Activated gamma-delta T cell treated with Interleukin-2 at 50 U/mL for 16 hours (primary cell): ENCODE measurements at places on chromosomes 16 and 17.

- DNase-seq: no peak
These were observed 7.9 kb downstream of the SMCR8 start for GRCh38 chr17:18323007-18323406.

GRCh38 chr17:17713839-17714238, 32.6 kb downstream of the RAI1 start:
- no peak for DNase-seq

- no peak for DNase-seq
These were observed 4.2 kb upstream of the MAP3K14 start for GRCh38 chr17:45320931-45321461.

GRCh38 chr17:29451121-29451742, 61.1 kb downstream of the TAOK1 start:
- DNase-seq: no peak

GRCh38 chr16:57906382-57907316, 64.3 kb downstream of the CNGB1 start:
- DNase-seq: peak; percentile 14

- DNase-seq: no peak
These were observed 7.6 kb downstream of the GPR142 start for GRCh38 chr17:74374858-74375257.

GRCh38 chr17:82055023-82055964, 3.6 kb downstream of the GPS1 start:
- no peak for DNase-seq

- no peak for DNase-seq
These were observed 107.8 kb downstream of the CRLF3 start for GRCh38 chr17:30716461-30717290.

GRCh38 chr16:11264155-11264832, 4.8 kb downstream of the TNP2 start:
- no peak for DNase-seq

GRCh38 chr17:39750131-39751015, 12.6 kb downstream of the GRB7 start:
- DNase-seq: no peak

DNA sequence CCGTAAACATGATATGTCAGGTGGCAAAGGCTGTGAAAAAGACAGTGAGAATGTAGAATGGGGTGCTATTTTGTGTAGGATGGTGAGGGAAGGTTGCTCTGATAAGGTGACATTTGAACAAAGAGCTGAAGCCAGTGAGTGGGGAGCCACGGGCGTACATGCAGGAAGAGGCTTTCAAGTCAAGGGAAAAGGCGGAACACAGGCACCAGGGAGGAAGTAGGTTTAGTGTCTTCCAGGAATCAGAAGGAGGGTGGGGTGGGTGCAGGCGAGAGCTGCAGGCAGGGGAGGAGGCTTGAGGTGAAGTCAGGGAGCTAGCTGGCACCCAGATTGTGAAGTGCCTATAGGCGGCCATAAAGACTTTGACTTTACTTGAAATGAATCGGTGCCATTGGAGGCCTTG, 14.1 kb downstream of the ZFP90 start:
- DNase-seq: no peak

GRCh38 chr17:7022781-7023571, at the start of gene BCL6B:
BCL6B (plus strand) TSS chr17:7023050; CDS start chr17:7023672, 622 bp downstream.
- DNase-seq: no peak

- DNase-seq: no peak
These were observed 20.7 kb upstream of the NAGS start for GRCh38 chr17:43983515-43984411.

- peak; percentile 53 for DNase-seq
These were observed 12.0 kb downstream of the UNC13D start for GRCh38 chr17:75832164-75832651.

DNA sequence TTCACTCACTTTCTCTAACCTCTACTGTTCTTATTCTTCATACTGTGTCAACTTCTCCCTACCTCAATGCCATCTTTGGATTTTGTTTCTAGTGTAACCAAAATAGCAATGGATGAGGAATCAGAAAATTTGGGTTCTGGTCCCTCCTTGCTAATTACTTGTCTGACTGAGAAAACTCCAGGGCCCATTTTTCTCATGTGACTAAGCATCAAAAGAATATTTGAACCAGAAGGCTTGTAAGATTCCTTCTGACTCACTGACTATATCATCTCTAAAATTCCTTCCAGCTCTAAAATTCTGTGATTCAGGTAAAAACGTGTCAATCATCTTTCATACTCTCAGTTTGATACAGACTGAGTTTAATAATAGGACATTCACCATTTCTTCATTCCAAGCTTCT, 57.9 kb downstream of the BRIP1 start:
- DNase-seq: no peak

GRCh38 chr17:71828182-71828596, 292.6 kb upstream of the SOX9 start:
- DNase-seq: no peak

GRCh38 chr16:56610017-56610608, 1.7 kb downstream of the MT2A start:
- DNase-seq: peak; percentile 39

GRCh38 chr17:57495771-57496170, 239.4 kb downstream of the MSI2 start:
- no peak for DNase-seq

GRCh38 chr16:47716571-47716970, 255.4 kb downstream of the PHKB start:
- DNase-seq: no peak

GRCh38 chr17:19549746-19550623, 16.3 kb downstream of the SLC47A1 start:
- no peak for DNase-seq

GRCh38 chr17:73265646-73266640, 4.3 kb upstream of the CPSF4L start:
- DNase-seq: no peak

- DNase-seq: peak; percentile 61
These were observed 23.4 kb downstream of the PIK3R5 start for GRCh38 chr17:8941980-8942622.

- DNase-seq: no peak
These were observed 321.3 kb downstream of the SEC14L1 start for GRCh38 chr17:77462090-77462489.

DNA sequence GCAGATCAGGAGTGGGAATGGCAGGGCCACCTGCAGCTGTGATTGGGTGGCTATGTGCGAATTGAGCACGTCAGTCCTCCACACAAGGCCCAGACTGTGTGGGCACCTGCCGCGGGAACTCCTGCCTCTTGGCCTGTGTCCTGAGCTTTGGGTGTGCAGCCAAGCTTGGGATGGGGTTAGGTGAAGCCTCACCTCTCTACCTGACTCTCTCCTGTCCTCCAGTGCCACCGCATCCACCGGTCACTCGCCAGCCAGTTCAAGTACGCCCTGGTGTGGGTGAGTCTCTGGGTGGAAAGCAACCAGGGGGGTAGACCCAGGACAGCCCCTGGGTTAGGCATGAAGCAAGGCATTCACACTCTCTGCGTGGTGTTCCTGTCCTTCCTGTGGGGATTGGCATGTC, 2.3 kb upstream of the MYO15A start:
- no peak for DNase-seq

- DNase-seq: no peak
These were observed 3.5 kb upstream of the KATNB1 start for GRCh38 chr16:57732037-57732436.

- no peak for DNase-seq
These were observed 20.5 kb upstream of the SMPD3 start for GRCh38 chr16:68468842-68469241.

GRCh38 chr16:67327743-67328142, 1.1 kb downstream of the LRRC36 start:
- no peak for DNase-seq

GRCh38 chr16:56866955-56867830, 2.2 kb downstream of the SLC12A3 start:
- peak; percentile 41 for DNase-seq

- no peak for DNase-seq
These were observed 25.5 kb downstream of the NSMCE1 start for GRCh38 chr16:27242868-27243590.

DNA sequence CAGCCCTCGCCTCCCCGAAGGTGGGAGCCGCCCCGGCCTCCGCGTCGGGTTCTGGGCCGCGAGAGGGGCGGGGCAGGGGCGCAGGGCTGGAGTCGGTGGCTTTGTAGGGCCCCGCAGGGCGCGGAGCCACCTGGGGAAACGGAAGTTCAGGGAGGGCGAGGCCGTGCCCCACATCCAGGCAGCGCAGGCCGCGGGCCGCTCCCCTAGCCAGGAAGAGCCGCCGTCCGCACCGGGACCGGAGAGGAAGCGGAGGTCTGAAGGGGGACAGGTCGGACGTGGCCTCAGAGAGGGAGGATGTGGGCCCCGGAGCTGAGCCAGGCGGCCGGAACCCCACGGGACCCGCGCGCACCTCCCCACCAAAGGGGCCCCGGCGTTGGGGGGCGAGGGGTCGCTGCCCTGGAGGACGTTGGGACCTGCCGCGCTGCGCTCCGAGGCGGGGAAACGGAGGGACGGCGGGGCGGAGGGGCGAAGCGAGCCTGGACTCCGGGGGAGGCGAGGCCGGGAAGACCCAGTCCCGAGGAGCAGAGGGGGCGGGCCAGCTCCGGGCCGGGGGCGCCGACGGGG, 482 bp upstream of the SLC16A3 start:
- DNase-seq: peak; percentile 59

- DNase-seq: no peak
These were observed 67.5 kb downstream of the GNAO1 start for GRCh38 chr16:56258508-56259424.

DNA sequence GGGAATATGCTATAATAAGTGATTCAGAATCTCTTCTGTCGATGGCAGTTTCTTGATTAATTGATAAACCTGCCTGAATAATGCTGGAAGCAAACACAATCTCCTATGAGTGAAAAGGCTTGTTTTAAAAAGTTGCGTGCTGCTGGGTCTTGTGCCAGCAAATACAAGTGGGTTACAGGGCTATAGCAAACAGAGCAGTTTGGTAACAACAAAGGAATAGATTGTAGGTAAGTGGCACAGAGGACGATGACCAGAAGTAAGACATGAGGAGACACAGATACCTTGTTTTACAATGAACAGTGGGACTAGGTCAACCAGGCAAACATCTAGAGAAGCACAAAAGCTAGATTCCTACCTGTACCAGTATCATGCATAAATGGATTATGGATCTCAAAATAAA, 23.7 kb upstream of the FAAP100 start:
- DNase-seq: no peak

DNA sequence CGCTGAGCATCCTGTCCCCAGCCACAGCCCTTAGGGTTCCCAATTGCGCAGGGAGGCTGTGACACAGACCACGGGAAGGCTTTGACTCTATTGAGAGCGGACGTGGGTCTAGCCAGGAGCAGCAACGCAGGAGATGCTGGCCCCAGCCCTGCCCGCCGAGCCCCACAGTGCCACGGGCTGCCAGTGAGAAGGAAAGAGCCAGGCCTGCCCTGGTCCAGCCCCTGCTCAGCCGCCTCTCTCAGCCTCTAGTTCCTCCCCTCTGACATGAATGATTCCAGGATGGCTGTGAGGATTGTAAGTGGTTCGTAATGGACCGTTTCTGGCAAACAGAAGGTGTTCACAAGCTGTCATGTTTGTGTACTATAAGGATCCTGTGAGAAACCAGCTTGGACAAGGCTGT, 2.5 kb downstream of the BHLHA9 start:
- DNase-seq: no peak

GRCh38 chr16:83949724-83950001, 3.4 kb upstream of the OSGIN1 start:
- no peak for DNase-seq

- DNase-seq: no peak
These were observed 30.4 kb upstream of the BCAR1 start for GRCh38 chr16:75281826-75282225.

DNA sequence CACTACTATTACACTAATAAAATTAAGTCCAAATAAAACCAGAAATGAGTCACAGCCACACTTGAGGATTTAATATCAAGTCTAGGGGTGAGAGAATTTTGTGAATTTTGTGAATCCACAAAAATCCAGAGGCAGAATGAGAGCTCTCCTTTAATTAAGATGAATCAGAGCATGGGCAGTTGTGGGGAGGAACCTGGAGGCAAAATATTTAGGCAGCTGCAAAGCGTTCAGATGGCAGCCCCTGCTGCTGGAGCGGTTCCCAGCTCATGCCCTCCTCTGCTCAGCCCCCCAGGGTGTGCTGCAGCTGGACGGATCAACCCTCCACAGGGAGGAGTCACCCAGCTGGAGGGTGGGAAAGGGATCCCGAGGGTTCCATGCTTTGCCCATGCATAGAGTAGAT, 43.4 kb upstream of the IRX6 start:
- no peak for DNase-seq

GRCh38 chr17:48542698-48543106, 2.2 kb downstream of the HOXB2 start:
- no peak for DNase-seq

- no peak for DNase-seq
These were observed 8.7 kb downstream of the CYBC1 start for GRCh38 chr17:82441691-82442487.

GRCh38 chr17:44269535-44270240, 1.8 kb upstream of the SLC4A1 start:
- no peak for DNase-seq

DNA sequence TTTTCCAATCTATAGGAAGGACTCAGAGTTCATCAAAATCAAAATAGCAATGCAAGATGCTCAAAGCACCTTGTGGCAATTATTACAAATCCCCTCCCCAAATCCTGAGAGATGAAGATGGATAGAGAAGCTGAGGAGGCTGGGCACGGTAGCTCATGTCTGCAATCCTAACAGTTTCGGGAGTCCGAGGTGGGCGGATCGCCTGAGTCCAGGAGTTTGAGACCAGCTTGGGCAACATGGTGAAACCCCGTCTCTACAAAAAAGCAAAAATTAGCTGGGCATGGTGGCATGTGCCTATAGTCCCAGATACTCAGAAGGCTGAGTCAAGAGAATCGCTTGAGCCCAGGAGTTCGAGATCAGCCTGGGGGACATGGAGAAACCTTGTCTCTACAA, 8.6 kb downstream of the TBC1D16 start:
- DNase-seq: no peak

GRCh38 chr16:79124016-79124756, 476.4 kb downstream of the MAF start:
- DNase-seq: no peak

DNA sequence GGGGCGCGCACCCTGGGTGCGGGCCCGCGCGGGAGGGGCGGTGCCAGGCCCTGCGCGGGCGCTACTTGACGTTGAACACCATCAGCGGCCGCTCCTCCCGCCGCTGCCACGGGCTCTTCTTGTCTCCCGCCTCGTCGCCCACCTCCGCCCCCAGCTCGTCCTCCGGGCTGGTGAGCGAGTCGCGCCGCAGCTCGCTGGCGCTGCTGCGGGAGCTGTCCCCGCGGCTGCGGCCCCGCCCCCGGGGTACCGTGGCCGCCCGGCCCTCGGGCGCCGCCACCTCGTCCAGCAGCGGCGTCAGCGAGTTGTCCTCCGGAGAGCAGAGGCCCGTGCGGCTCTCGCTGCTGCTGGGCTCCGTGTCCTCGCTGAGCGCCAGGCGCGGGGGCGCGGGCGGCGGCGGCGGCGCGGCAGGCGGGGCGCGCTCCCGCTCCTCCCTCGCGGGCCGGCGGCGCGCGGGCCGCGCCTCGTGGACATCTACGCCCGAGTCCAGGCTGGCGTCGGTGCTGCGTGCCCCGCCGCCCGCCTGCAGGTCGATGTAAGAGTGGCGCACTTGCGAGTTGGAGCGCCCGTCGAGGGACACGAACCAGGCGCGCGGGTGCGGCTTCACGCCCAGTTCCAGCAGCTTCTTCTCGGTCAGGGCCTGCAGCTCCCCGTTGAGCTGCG, 8.7 kb downstream of the GRN start:
- no peak for DNase-seq
